ENCODE measurements at places on chromosomes 4 and X.

- no peak for DNase-seq
These were observed 216.2 kb downstream of the CEP135 start for GRCh38 chr4:56164907-56165306.

GRCh38 chr4:5157791-5158770, 106.8 kb downstream of the STK32B start:
- no peak for DNase-seq

GRCh38 chr4:109005523-109005922, 242.7 kb upstream of the ETNPPL start:
- no peak for DNase-seq

- DNase-seq, result no peak
These were observed 163.9 kb downstream of the KDR start for GRCh38 chr4:54961357-54961975.

GRCh38 chr4:25696409-25696808, 40.8 kb downstream of the SLC34A2 start:
- no peak for DNase-seq

- no peak for DNase-seq
These were observed 255.2 kb upstream of the SFRP2 start for GRCh38 chr4:154044108-154044531.

- DNase-seq, result no peak
These were observed 10.7 kb upstream of the YIPF7 start for GRCh38 chr4:44661940-44662622.

GRCh38 chr4:122038896-122039295, 87.0 kb upstream of the TRPC3 start:
- DNase-seq, result no peak

- no peak for DNase-seq
These were observed 9.1 kb downstream of the EMCN start for GRCh38 chr4:100508691-100509090.

- no peak for DNase-seq
These were observed 319 bp upstream of the MAGEH1 start for GRCh38 chrX:55451626-55451989.

DNA sequence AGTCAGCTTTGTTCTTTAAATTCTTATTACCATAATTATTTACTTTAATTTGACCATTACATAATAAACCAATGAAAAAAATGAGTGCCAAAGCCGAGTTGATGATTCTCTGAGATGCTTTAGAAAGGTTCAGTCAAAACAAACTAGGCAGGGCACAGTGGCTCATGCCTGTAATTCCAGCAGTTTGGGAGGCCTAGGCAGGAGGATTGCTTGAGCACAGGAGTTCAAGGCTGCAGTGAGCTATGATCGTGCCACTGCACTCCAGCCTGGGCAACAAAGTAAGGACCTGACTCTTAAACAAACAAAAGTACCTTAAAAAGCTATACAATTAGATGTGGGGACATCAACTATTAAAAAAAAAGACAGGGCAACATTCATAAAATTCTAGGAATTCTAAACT, 75.0 kb downstream of the AFAP1 start:
- DNase-seq, result no peak

- DNase-seq, result no peak
These were observed 4.5 kb upstream of the ITM2A start for GRCh38 chrX:79371640-79372039.

GRCh38 chrX:110317820-110318663, at the start of gene AMMECR1:
Gene AMMECR1, minus strand, starts transcription at chrX:110318085. Its CDS starts 14 bp downstream, at chrX:110318071.
- DNase-seq, result peak; percentile 14

- no peak for DNase-seq
These were observed 73.2 kb downstream of the SORBS2 start for GRCh38 chr4:185738820-185739219.

DNA sequence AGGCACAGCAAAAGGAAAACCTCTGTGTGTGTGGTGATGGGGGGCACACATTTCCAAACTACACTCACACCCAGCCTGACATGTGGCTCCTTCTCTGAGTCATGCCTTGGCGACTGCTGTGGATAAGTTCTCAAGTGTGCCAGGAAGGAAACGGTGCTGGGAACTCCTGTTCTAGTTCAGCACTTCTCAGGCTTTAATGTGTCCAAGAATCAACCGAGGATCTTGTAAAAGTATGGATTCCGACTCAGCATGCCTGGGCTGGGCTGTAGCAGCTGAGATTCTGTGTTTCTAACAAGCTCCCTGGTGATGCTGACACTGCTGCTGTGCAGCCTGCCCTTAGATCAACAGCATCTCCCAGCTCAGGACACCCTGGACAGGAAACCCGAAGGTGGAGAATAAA, 20.2 kb downstream of the CLNK start:
- no peak for DNase-seq

GRCh38 chrX:84044051-84044450, 143.9 kb downstream of the RPS6KA6 start:
- no peak for DNase-seq

DNA sequence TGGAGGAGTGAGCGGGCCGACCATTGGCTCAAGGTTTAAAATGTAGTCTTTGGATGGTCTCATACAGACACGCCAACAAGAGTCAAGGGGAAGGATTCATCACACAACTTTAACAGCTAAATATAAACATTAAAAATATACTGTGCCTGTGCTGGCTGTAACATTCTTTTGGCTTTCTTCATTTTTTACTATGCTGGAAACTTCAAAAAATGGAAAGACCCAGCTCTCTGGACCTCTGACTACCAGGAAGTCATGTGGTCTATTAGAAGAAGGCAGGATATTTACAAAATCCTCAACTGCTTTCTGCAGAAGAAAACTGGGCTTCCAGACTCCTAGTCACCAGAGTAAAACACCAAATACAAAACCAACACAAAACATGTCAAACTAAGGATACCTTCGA, 49.8 kb upstream of the KLF3 start:
- DNase-seq, result no peak

DNA sequence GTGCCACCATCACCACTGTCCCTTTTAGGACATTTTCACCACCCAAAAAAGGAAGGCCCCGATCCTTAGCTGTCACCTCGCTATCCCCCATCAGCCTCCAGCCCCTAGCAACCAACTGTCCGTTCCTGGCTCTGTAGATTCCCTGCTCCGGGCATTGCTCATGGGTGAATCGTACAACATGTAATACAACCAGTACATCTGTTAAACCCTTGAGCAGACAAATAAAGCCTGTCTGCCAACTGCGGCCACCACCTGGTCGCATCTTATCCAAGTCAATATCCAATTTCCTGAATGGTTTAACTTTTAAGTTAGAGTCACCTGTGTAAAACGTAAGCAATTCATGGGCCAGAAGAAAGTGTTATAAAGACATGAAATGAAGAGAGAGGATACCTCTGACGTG, 251.9 kb downstream of the AFAP1 start:
- no peak for DNase-seq

DNA sequence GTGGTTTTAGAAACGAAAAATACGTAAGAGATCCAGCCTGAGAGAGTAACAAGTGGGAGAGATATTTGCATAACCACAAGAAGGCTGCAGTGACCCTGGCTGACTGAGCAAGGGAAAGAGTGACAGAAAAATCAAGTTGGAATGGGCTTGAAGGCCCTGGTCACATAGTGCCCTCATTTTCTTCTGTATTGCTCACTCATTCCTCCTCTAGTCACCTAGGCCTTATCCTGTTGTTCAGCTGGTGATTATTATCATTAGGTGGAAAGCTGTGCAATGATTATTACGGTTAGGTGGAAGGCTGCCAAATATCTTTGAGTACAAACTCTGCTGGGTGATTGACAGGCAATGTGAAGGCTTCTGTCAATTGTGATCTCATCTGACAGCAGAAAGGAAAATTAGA, 2384.1 kb downstream of the PCDH7 start:
- no peak for DNase-seq

GRCh38 chr4:26878794-26879391, 18.3 kb downstream of the STIM2 start:
- DNase-seq, result no peak

DNA sequence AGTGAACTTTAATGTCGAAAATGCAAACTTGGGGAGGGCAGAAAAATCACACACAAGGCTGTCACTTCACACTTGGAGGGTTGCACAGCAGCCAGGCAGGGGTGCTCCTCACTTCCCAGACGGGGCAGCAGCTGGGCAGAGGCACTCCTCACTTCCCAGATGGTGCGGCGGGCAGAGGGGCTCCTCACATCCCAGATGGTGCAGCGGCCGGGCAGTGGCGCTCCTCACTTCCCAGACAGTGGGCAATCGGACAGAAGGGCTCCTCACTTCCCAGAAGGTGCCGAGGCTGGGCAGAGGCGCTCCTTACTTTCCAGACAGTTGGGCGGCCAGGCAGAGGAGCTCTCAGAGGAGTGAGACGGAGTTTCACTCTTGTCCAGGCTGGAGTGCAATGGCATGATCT, 90.6 kb downstream of the HMGB3 start:
- DNase-seq, result no peak

- DNase-seq, result no peak
These were observed 183.8 kb upstream of the INTU start for GRCh38 chr4:127448986-127449385.

DNA sequence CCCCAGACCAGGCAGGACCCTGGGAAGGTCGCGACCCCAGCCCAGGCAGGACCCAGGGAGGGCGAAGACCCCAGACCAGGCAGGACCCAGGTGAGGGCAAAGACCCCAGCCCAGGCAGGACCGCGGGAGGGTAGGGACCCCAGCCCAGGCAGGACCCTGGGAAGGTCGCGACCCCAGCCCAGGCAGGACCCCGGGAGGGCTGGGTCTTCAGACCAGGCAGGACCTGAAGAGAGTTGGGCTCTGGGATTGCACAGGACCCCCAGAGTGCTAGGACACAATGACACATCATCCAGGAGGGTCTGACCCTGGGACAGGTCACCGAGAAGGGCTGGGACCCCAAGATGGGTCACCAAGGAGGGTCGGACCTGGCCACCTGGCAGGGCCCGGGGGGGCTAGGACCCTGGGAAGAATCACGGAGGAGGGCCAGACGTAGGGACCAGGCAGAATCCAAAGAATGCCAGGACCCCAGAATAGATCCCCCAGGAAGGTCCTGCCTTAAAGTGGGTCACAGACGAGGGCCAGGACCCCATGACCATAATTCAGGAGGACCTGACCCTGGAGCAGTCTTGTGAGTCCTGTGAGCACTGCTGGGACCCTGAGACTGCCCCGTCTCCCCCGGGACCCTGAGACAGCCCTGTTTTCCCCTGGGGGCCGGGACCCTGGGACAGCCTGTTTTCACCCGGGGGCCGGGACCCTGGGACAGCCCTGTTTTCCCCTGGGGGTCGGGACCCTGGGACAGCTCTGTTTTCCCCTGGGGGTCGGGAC, 1.4 kb downstream of the PCGF3 start:
- no peak for DNase-seq

DNA sequence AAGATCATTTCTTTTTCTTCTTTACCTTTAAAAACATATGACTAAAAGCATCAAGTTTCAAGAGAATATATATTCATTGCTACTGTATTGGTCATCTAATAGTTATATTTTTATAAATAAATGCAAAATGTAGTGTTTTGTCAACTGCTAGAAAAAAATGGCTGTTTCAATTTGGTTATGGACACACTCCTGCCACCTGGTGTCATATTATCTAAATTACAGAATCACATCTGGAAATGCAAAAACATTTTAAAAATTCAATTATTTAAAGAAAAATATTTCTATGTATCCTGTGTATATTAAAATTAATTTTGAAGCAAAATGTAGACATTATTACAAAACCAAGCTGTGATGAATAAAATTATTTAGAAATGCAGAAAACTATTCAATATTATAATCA, 329.4 kb upstream of the PCDH18 start:
- no peak for DNase-seq

GRCh38 chrX:15515931-15516330, 15.3 kb downstream of the BMX start:
- no peak for DNase-seq

- no peak for DNase-seq
These were observed 34.5 kb downstream of the STBD1 start for GRCh38 chr4:76341063-76341462.

DNA sequence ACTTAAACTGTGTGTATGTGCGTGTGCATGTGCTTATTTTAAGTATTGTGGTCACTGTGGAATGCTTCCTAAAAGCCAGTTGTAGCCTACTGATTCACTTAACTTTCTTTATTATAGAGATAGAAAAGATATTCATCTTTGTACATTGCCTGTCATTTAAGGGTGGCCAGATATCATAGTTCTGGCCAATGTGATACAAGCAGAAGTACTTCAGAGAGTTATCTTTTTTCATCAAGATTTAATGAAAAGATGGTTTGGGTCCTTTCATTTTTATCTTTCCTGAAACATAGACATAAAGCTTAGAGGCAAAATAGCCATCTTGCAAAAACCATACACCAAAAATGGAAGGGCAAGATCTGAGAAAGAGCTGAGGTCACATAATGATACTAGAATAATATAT, 744.7 kb upstream of the ADGRL3 start:
- no peak for DNase-seq

- DNase-seq, result no peak
These were observed 30.8 kb downstream of the DAPP1 start for GRCh38 chr4:99847362-99847976.

- DNase-seq, result no peak
These were observed 78.5 kb downstream of the MID1IP1 start for GRCh38 chrX:38879631-38880220.

DNA sequence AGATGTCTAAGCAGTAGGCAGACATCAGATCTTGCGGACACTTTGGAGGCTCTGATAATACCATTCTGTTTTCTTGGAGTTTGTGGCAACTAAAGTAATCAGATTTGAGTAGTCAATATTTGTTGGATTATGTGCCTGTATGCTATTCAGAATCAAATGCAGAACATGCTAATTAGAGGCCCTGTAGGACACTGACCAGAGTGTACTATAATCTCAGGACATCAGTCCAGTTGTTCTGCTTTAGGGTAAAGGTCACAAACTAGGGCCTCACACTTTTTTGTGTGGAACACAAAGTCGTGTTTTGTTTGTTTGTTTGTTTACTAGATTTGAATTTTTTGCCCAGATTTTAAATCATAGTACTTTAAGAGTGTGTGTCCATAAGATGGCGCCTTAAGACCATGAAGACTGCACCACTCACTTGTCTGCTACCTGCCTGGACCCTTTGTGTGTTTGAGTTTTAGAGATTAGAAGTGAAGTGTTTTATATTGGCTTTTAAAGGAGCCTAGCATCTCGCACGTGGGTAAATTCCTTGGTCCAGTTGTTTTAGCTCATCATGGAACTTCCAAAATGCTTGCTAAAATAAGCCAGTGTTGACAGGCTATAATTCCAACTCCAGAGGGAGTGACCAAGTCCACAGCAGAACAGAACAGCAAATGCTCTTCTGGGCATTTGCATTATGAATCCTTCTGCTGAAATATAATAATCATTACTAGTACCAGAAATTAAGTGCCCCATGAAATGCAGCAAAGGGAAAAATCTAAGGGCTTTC, 34.7 kb downstream of the IL13RA1 start:
- DNase-seq, result no peak
